Aorta (tissue), 5 donors: ENCODE measurements at places on chromosomes 12 and 14. TPM values are rescaled to one million over a fixed set of nuclear protein-coding genes. Genes with fewer than 3 reads are reported as not detected.
A peak's percentile ranks its signal among the peaks of the same experiment; 100 is the strongest.

Gene NFATC4
- 85.5 TPM for total RNA-seq

DNA sequence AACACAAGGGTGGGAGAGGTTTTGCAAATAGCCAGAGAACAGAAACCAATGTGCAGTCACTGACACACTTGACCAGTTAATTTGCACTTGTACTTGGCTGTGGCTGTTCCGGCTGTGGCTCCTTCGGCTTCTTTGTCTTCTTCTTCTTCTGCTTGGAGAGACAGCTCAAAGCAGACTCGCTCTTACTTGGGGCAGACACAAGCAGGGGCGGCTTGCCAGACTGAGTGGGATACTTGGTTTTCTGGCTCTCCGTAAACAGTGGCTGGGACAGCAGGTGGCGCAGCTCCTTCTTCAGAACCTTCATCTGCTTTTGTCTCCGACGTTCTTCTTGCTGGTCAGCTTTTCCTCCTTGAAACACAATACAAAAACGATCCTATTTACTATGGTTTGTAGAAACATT, 25.0 kb downstream of the OTUB2 start:
- no peaks in the 10 kb centered on the region for H3K27me3 ChIP-seq
- no peaks in the 10 kb centered on the region for H3K4me1 ChIP-seq
- peaks cover 36% of the 10 kb centered on the region for H3K36me3 ChIP-seq
- H3K27ac ChIP-seq: no peak overlapping the region
- H3K4me3 ChIP-seq: no peak overlapping the region

DNA sequence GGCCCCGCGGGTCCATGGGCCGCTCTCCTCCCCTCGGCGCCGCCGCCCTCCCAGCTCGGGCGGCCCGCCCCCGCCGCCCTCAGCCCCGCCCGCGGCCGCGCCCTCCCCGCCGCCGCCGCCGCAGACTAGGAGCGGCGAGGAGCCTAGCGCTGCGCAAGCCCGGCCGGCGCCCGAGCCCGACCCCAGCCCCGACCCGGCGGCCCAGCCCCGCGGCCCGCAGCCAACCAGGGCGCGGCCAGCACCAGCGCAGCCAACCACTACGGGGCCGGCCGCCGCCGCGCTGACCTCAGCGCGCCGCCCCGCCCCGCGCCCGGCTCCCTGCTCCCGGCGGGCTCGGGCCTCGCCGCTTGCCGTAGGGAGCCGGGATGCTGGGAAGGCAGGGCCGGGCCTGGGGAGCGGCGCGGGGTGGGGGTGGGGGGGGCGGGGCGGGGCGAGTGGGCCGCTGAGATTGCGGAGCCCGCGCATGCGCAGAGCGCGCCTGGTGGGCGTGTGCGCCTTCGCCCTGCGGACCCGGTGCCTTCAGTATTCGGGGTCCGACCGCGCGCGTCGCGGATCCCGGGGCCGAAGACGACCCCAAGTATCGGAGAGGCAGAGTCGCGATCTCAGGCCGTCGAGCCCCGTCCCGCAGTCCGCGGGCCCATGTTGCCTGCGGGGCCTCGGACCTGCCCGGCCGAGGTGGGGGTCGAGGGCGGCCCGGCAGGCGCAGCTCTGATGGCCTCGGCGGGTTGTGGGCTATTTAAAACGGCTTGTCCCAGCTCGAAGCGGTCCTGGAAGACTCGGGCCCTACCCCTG, at the start of gene CDC42BPB:
TSS of gene CDC42BPB (minus strand) at position 178 of the 792 bp plus-strand sequence. CDS start 376 bp downstream, outside the sequence.
- H3K4me3 ChIP-seq: peak within 1 kb of the TSS; percentile 67
- no peaks in the 10 kb centered on the region for H3K36me3 ChIP-seq
- H3K27ac ChIP-seq: peak within 1 kb of the TSS; percentile 58
- no peaks in the 10 kb centered on the region for H3K27me3 ChIP-seq
- no peaks in the 10 kb centered on the region for H3K4me1 ChIP-seq

DNA sequence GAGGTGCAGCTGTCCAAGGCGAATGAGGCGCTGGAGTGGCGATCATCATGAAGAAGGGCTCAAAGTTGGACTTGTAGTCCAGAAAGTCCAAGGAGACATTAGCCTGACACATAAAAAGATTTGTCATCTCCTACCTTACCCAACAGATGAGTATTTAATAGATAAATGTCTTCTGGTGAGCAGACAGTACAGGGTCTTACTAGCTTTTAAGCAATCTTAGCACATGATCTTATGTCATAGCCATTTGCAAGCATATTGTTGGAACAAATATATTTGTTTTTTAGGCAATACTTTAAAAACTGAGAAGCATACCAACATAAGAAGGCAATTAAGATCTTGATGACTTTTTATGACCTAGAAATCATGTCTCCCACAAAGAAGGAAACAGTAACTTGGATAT, 16.0 kb downstream of the GNS start:
- no peak overlapping the region for H3K4me3 ChIP-seq
- H3K4me1 ChIP-seq: peaks cover 2% of the 10 kb centered on the region
- no peaks in the 10 kb centered on the region for H3K27me3 ChIP-seq
- peaks cover 2% of the 10 kb centered on the region for H3K36me3 ChIP-seq
- no peak for DNase-seq

Gene CACNA1C
- 70.4 TPM for total RNA-seq

GRCh38 chr14:58912287-58912686, 274.5 kb downstream of the DACT1 start:
- H3K27me3 ChIP-seq: no peaks in the 10 kb centered on the region
- no peak overlapping the region for H3K4me3 ChIP-seq
- no peak overlapping the region for H3K27ac ChIP-seq
- no peaks in the 10 kb centered on the region for H3K36me3 ChIP-seq
- DNase-seq: no peak
- no peaks in the 10 kb centered on the region for H3K4me1 ChIP-seq

DNA sequence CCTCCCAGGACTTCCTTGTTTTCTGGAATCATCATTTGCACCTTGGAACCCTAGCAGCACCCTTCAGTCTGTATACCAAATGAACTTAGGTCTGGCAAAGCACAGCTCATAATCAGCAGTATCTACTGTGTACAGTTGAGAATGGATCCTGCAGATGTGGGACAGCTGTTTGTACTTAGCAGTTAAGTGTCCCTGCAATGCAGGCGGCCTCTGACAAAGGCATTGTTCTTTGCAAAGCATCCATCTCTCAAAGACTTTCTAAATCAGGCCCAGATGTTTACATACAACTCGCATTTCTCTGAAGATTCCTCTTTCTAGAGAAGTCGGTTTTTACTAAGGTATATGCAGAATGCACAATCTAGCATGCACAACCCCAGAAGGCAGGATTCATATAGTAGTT, 170.5 kb upstream of the RBM19 start:
- H3K27ac ChIP-seq: no peak overlapping the region
- no peaks in the 10 kb centered on the region for H3K4me1 ChIP-seq
- H3K36me3 ChIP-seq: no peaks in the 10 kb centered on the region
- H3K4me3 ChIP-seq: no peak overlapping the region
- no peak for DNase-seq

Gene SLC4A8
- total RNA-seq: 1.4 TPM

Gene PLEKHG3
- total RNA-seq: 46.5 TPM

Gene GSC
- 0.55 TPM for total RNA-seq
